ENCODE measurements at places on chromosomes 5 and 9.

GRCh38 chr9:27436234-27436633, 87.9 kb upstream of the IFNK start:
- DNase-seq: no peak

DNA sequence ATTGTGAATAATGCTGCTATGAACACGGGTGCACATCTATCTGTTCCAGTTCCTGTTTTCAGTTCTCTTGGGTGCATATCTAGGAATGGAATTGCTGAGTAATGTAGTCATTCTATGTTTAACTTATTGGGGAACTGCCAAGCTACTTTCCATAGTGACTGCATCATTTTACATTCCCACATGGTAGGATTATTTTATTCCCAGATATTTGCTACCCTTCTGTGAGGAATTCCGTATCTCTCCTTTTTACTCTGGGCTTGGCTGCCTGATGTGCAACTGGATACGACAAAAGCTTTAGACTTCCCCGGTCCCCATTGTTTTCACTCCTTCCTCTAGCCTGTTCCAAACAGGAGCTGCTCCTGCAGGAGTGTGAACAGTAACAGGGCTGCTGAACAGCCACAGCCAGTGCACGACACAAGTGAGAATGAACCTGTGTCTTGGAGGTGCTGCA, 7.2 kb downstream of the TAS2R1 start:
- no peak for DNase-seq

DNA sequence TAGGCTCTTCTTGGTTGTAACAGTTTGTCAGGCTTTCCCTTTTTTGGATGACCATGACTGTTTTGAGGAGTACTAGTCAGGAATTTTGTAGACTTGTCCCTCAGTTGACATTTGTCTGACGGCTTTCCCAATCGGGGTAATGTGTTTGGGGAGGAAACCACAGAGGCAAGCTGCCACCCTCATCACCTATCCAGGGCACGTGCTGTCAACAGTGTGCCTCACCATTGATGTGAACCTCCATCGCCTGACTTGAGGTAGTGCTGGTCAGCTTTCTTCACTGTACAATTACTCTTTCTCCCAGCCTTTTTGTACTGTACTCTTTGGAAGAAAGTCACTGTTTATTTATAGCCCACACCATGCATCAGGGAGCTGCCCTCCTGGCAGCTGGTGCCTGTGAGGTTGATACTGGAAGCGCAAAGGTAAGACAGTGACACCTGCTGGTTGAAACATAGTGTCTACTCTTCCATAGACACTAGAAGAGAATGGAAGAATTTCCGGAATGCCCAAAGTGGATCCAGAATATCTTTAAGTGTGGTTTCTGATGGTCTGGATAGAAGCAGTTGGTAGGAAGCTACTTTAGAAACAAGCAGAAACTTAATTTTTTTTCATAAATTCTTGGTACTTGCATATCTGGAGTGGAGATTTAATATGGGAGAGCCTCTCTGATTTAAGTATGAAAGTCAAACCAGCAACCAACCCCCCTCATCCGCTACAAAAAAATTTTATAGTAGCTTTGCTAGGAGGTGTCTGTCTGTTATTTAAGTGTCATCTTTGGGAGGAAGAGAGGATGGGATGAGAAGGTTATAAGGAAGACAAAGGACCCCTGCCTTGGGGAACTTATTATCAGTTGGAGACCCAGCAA, 69.3 kb downstream of the SNX30 start:
- DNase-seq: no peak

DNA sequence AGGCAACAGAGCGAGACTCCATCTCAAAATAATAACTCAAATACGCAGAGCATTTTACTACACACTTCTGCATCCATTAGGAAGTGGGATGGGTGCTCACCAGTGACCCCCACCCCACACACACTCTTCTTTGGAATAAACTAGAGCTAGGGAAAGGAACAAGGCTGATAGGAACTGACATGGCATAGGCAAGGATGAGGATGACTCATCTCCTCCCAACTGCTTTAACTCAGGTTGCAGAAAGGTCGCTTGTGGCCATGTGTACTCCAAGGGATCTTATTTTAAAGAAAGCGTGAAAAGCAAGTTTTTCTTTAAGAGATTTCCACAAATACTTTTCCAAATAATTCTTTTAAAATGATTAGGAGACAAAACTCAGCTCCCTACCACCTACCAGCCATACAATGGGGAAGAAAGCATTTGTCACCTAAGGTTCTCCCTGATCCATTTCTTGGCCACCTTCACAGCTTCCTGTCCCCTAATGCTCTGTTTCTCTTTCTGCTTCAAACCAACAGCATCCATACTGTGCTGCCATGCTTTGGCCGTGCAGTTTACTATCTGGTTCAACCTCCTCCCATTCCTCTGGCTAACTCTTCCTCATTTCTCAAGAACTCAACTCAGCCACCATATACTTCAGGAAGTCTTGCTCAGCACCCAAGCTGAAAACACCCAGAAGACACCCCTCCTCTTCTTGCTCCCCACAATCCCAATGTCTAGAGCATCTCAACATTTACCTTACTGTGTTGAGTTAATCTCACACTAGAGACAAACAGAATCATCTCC, 211.9 kb downstream of the ACTL7B start:
- DNase-seq: no peak

GRCh38 chr5:172640822-172641358, at the start of gene NEURL1B:
TSS of gene NEURL1B (plus strand) at chr5:172641263. CDS start at chr5:172641407, 144 bp downstream.
- DNase-seq: peak; percentile 30

GRCh38 chr5:150945947-150946346, 41.2 kb upstream of the ZNF300 start:
- no peak for DNase-seq

GRCh38 chr5:163506095-163506457, 657 bp downstream of the MAT2B start:
- DNase-seq: peak; percentile 24

DNA sequence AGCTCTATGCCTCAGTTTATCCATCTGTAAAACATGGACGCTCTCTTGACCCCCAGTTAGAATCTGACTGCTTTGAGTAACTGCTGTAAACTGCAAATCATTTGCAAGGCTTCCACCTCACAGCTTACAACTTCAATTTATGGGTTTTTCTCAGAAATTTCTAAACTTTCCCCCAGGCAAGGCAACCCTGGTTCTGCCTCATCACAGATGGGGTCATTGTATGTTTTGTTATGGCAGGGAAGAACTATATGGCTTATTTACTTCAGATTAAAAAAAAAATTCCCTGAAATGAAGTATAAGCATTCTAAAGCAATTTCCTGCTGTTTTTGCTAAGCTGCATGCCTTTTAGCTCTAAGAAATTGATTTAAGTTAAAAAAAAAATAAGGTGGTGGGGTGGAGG, 60.0 kb downstream of the TMEM215 start:
- no peak for DNase-seq

DNA sequence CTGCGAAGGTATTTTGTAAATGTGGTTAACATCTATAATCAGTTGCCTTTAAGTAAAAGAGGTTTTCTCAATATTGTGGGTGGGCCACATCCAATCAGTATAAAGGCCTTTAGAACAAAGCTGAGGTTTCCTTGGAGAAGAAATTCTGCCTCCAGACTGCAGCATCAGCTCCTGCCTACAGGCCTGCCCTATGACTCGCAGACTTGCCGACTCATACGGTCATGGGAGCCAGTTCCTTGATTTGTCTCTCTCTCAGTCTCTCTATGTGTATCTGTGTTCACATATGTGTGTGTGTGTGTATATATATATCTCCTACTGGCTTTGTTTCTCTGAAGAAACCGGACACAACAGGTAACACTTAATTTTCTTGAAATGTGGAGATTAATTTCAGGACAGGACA, 45.3 kb downstream of the SLC36A1 start:
- no peak for DNase-seq

DNA sequence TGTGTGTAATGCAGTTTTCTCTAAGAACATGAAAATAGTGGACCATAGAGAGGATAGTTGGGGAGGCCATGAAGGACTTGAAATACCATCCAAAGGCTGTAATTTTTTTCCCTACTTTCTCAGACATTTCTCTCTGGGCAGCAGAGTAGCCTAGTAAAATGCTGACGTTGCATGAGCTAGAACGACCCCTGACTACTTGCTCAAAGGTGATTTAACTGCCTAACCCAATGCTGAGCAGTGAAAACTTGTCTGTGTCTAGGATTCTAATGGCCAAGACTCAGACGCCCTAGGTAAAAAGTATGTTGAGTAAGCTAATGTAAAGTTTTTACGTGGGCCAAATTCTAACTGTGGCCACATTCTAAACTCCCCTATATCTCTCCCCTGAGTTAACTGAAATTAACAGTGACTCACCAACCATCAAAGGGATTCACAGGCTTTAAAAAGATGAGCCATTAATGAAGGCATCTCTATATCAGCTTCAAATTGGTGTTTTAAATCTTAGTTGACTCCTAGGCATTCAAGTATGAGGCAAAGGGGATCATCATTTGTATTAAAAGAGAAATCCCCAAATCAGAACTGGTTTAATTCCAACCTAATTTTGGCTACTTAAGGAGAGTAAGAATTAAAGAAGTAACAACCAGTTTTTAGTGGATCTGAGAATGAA, 121.0 kb upstream of the GAS1 start:
- no peak for DNase-seq

DNA sequence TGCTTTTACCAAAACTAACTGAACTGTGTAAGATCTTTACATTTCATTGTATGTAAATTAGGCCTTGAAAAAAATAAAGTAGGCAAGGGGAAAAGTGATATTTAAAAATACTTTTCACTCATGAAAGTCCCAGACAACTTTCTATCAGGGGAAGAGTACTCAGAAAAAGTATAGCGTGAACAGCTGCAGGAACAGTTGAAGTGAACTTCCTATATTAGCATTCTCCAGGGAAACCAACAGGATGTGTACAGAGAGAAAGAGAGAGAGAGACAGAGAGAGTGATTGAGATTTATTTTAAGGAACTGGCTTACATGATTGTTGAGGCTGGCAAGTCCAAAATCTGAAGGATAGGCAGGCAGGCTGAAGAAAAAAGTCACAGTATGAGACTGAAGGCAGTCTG, 42.0 kb downstream of the ERMP1 start:
- no peak for DNase-seq

DNA sequence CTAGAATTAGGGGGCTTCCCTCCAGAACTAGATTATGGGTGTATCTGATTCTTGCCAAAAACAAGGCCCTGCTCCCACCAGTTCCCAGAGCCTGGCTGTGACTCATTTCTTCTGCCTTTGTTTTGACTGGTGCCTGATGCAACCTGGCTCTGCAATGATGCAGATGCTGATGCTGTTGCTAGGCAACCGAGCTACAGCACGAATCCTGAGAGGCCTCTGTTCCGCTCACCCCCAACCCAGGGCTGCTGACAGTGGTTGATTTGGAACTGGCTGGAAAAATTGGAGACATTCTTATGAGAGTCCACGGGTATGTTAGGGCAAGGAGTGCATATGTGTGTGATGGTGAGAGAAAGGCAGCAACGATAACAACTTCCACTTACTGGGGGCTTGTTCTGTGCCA, 100.3 kb downstream of the NSG2 start:
- no peak for DNase-seq

DNA sequence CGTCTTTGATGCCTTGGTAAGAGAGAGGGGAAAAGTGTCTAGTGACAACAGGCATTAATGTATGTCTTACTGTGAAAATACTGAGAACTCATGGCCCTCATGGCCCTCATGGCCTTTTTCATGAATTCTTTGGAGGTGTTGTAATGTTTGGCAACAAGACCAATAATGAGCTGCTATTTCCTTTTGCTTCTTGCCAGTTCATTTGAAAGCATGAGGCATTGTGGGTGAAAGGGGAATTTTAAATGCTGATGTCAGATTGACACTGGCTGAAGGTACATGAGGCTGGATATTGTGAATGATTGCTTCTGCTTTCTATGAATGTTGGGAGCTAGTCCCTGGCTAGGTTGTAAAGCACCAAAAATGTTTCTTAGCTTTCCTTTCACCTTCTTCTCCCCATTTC, 79.2 kb downstream of the DOCK2 start:
- DNase-seq: no peak

- no peak for DNase-seq
Measured at GRCh38 chr5:15008921-15009320, 137.3 kb upstream of the ANKH start.

GRCh38 chr5:134570886-134571285, 45.4 kb downstream of the JADE2 start:
- no peak for DNase-seq

DNA sequence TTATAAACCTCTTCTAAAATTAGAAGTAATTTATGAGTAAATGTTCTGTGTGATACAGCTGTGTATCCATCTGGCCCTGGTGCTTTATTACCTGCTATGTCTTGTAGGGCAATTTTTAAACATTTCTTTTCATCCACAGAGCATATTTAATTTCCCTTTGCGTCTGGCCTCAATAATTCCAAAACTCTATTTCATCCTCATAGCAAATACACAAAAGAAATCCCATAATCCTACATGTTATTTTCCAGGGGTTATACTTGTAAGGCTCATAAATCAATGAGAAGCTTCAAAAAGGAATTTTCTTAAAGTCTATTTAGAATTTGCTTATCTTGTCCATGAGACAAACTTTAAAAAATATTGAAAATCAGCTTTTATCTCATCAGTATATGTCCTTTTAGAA, 167.0 kb downstream of the TTC39B start:
- no peak for DNase-seq

GRCh38 chr9:13939134-13939533, 374.8 kb downstream of the NFIB start:
- no peak for DNase-seq

GRCh38 chr9:1522219-1522767, 472.1 kb downstream of the DMRT2 start:
- no peak for DNase-seq

DNA sequence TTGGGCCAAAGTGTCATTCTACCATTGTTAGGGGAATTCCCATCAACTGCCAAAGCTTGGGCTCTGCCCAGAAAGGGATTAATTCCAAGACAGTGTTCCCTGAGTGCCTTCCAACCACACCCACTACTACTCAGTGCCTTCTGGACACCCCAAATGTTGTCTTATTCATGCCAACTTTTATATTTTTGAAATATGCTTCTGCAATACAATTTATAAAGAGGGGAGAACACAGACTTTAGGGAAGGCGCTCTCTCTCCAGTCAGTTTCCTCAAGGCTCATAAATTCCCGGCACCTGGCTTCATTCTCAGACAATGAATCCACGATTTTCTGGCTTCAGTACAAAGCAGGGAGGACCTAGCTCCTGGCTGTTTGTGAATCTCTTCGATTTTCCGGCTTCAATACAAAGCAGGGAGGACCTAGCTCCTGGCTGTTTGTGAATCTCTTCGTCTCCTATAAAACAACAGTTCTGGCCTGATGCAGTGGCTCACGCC, 120.1 kb upstream of the MYO10 start:
- no peak for DNase-seq

- DNase-seq: no peak
Measured at GRCh38 chr9:75669721-75670120, 220.8 kb upstream of the PCSK5 start.

GRCh38 chr9:127106466-127106855, 16.0 kb downstream of the ANGPTL2 start:
- no peak for DNase-seq

- no peak for DNase-seq
Measured at GRCh38 chr9:20250791-20251190, 371.5 kb downstream of the MLLT3 start.

- DNase-seq: peak; percentile 69
Measured at GRCh38 chr5:159412284-159413046, 82.2 kb upstream of the IL12B start.
